ENCODE measurements at places on chromosomes 16 and 17.

GRCh38 chr16:85892760-85893159 is 6.2 kb upstream of the IRF8 start:
- DNase-seq, result no peak

DNA sequence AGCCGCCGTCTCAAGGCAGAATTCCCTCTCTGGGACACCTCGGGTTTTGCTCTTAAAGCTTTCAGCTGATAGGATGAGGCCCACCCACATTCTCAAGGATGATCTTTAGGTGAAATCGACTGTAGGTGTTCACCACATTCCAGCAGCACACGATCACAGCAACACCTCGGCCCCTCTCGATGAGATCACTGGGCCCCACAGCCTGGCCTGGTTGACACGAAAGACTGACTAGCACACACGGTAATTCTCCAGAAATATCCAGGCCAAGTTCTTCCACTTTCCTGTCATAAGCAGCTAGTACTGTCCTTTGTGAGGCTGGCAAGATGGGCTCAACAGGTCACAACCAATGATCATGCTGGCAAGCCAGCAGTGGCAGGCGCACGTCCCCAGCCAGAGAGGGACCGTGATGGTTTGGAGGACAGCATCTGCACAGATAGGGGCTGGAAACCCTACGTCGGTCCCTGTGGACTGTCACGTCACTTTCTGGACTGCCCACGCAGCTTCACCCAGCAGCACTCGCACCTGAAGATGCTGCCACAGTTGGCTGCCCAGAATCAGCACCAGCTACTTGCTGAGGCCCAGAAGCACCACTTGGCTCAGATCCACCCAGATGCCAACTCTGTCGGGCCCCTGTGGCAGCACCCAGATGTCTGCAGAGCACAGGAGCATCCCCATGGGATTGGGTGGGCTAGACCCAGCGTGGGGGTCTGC is 17.4 kb downstream of the TMC6 start:
- no peak for DNase-seq

DNA sequence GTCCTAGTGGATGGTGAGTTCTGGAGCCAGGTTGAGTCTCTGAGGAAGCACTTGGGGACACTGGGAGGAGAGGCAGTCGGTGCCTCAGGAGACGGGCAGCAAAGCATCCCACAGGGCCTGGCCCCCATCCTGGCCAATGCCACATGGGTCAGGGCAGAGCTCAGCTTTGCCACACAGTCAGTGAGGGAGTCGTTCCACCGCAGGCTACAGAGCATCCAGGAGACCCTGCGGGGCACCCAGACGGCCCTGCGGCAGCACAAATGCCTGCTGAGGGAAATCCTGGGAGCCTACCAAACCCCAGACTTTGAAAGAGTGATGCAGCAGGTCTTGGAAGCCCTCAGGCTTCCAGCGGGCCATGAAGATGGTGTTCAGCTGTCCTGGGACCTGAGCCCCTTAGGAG is 39.7 kb downstream of the PLD6 start:
- DNase-seq, result peak; percentile 26

GRCh38 chr17:12665263-12666210 is at the start of gene MYOCD:
Gene MYOCD, plus strand, starts transcription at chr17:12665890. Its CDS starts 299 bp downstream, at chr17:12666189.
- DNase-seq, result peak; percentile 74

DNA sequence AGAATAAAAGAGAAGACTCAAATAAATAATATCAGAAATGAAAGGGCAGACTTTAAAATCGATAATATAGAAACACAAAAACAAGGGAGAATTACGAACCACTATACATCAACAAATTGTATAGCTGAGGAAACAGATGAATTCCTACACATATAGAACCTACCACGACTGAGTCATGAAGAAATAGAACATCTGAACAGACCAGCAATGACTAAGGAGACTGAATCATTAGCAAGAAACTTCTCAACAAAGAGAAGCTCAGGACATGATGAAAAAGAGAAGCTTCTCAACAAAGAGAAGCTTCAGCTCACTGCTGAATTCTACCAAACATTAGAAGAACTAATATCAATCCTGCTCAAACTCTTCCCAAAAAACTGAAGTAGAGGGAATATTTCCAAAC is 255.9 kb downstream of the CEP112 start:
- DNase-seq, result no peak

DNA sequence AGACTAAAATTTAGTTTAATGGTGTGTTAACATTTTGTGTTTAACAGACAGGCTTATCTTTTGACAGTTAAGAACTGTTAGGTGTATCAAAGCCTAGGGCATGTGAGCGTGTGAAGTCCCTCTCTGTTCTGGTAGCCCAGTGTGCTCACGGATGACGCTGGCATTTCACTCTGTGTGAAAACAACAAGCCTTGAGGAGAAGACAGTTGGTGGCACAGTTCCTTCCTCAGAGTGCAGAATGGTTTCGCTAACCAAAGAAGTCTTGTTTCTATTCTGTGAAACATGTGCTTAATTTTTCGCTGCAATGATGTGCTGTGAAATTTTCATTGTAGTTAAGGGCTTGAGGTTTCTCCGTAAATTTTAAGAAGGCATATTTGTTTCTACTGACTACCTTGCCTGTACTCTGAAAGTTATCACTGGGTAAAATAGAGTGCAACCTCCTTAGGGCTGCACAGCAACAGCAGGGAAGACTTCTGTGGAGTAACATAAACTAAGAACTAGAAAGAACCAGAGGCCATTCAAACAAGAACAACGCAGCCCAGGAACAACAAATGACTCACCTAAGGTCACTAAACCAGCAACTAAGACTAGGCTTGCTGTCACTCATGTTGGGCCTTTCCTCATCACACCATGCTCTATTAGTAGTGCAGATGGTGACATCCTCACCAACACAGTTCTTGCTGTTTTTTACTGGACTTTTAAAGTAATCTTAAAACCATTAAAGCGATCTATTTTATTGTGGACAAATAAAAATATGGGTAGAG is 33.4 kb downstream of the BRD7 start:
- no peak for DNase-seq

DNA sequence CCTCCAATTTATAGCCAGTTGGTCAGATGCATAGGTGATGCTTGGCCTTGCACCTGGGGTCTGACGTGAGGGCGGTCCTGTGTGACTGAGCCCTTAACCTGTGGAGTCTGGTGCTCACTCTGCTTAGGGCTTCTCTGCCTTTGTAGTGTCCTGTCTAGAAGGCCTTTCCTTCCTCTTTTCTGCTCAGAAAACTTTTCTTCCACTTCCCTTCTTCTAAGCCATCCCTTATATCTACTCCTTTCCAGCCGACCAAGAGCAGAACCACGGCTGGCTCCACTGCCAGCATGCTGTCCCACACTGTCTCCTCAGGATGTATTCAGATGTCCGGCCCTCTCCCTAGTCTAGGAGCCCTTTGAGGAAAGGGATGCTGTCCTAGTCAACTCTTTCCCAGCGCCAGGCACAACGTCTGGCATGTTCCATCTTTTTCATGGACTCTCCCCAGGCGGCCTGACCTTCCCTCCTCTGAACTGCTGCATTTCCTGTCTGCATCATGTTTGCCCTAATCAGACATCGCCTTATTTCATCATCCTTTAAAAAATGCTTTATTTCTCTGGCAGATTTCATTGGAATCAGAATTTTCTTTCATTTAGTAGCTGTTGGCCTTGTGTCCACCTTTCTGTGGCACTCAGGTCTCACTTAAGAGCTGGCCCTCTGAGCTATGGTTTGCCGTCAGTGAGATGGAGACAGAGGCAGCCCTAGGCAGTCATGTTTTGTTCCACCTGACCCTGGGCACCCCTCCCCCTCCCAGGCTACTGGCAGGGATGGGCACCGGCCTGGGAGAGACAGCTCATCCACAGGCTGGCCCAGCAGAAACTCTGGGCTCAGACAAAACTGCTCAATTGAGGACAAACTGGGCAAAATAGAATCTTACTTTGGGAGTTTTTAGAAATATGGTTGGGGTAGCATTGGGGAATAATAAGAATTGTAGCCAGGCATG is 15.5 kb upstream of the BRCA1 start:
- peak; percentile 49 for DNase-seq

DNA sequence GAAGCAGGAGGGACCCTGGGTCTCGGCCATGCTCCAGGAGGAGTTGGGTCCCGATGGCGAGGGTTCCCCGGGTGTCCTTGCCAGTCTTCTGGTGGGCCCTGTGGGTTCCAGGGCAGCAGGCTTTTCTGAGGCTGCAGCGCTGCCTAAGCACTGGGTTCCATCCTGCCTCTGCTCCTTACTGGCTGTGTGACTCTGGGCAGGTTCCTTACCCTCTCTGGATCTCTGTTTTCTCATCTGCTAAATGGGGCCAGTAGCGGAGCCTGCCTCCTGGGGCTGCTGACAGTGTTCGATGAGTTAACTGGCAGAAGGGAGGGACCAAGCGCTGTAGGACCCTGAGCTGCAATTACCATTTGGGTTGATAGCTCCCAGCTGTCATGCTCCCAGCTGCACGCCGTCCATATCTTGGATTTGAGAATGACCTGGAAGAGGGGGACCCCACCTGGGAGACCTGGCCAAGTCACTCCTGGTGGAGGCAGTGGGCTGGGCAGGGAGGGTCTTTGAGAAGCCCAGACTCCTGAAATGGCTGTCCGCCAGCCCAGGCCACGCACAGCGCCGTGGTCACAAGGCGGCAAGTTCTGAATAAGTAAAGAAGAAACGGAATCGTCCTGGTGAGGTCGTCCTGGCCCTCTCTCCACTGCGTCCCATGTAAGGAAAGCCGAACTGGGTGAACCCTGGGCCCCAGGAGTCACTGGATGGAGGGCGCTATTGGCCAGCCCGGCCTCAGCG is 47.2 kb upstream of the GSE1 start:
- DNase-seq, result no peak

DNA sequence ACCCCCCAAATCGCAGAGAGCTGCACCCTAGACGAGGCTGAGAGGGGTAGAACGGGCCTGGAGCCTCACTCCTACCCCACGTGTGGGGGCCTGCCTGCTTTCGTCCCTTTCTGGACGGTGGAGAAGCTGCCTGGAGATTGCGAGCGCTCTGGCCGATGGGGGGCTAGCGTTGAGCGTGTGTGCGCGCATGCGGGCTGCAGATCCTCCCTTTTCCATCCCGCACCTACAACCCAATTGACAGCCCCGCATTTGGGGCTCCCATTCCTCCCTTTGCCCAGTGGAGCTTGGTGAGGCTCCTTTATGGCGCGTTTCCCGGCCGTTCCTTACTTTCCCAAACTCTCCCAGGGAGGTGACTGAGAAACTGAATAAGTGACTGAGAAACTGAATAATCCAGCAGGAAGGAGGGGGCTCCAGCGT is 907 bp upstream of the ESRP2 start:
- DNase-seq, result no peak

GRCh38 chr17:4665027-4665426 is 23.5 kb upstream of the ALOX15 start:
- DNase-seq, result no peak

- no peak for DNase-seq
Observed at GRCh38 chr16:89120281-89120680, 26.6 kb downstream of the ACSF3 start.

- DNase-seq, result no peak
Observed at GRCh38 chr16:79691007-79691406, 90.5 kb upstream of the MAF start.

DNA sequence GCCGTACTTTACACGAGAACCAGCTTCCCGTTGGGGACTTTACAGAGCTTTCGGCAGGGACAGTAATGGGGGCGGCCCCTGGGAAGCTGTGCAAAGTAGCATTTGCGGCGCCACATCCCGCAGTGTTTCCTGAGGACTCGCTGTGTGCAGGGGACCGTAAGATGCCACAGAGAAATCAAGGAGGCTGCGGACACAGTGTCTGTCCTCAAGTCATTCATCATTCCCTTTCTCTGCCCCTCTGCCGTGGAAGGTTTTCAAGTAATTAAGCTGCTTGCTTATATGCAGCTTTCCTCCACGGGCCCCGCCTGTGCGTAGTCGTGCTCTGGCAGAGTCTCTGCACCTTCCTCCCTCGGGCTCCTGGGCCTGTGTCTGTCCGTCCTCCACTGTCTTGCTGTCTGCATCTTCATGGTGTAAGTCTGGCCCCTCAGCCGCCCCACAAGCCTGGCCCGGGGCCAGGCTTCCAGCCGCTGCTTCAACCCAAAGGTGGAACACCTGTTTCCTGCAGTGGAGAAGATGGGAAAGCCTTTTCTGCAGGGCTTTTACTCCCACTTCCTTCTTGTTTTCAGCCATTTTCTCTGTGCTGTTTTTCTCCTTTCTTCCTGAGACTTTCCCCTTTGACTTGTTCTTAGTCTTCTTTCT is 216.9 kb upstream of the CHMP6 start:
- DNase-seq, result no peak

- DNase-seq, result no peak
Observed at GRCh38 chr17:32330147-32330546, 11.8 kb downstream of the C17orf75 start.

GRCh38 chr17:45958307-45958706 is 40.7 kb upstream of the STH start:
- DNase-seq, result no peak

DNA sequence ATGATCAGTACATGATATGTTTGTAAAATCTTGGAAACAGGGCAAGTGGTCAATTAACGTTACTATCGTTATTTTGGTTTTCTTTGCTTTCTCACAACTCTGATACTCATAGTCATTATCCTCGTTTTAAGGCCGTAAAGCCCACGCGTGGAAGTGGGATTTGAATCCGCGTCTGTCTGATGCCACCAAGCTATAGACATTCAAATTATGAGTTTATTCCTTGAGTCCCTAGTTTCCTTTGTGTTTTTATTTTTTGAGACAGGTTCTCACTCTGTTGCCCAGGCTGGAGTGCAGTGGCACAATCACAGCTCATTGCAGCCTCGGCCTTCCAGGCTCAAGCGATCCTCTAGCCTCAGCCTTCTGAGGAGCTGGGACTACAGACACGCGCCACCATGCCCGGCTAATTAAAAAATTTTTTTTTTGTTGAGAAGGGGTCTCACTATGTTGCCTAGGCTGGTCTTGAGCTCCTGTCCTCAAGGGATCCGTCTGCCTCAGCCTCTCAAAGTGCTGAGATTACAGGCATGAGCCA is 1.0 kb downstream of the DCTN5 start:
- no peak for DNase-seq

GRCh38 chr16:5041600-5042133 is 7.9 kb upstream of the NAGPA start:
- DNase-seq, result peak; percentile 45

DNA sequence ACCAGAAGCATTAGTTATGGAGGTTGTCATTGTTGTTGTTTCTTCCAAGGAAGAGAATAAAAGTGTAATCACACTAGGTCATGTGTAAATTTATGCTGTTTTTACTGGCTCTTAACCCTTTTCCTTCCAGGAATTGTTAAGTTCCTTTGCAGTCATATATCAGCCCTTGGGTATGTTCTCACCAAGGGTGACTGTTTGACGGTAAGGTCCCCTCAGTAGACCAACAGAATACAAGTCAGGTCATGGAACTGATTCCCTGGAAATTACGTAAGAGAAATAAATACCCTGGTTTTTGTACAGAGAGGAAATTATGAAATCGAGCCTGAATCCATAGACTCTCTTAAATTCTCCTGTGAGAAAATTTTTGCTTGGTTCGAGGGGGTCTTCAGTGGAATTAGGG is 11.2 kb upstream of the KCNJ2 start:
- no peak for DNase-seq

GRCh38 chr16:55051571-55052347 is 121.1 kb downstream of the IRX5 start:
- DNase-seq, result no peak

- peak; percentile 83 for DNase-seq
Observed at GRCh38 chr16:10738231-10739077, 5.2 kb upstream of the NUBP1 start.

Data from aorta (tissue), 5 donors.